ENCODE measurements at places on chromosomes 5 and 9.

DNA sequence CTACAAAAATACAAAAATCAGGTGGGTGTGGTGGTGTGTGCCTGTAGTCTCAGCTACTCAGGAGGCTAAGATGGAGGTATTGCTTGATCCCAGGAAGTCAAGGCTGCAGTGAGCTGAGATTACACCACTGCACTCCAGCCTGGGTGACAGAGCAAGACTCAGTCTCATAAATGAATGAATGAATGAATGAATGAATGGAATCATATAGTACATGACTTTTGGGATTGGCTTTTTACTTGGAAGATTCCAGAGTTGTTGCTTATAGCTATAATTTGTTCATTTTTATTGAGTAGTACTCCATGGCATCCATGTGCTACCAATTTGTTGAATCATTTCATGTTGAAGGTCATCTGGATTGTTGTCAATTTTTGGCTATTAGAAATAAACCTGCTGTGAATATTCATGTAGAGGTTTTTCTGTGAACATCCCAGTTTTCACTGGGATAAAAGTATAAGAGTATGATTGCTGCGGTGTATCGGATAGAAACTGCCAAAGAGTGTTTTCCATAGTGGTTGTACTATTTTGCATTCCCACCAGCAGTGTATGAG, 19.9 kb downstream of the ERBIN start:
- DNase-seq: no peak

DNA sequence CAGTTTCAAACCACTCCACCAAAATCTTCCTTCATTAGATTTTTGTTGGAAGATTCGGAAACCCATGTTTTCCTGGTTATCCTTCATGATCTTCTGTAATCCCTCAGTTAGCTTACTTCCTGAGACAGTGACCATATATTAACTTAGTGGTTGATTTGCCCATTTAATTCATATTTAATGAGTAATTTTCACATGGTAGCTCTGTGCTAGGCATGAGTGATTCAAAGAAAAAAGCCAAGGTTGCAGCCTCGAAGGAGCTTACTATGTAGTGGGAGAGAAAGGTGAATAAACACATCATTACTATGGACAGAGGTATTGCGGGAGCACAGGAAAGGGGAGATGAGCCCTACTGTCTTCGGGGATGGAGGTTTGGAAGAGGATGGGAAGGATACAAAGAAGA, 158.5 kb downstream of the TLE1 start:
- DNase-seq: no peak

GRCh38 chr9:129163753-129164152, 14.3 kb downstream of the IER5L start:
- DNase-seq: no peak

DNA sequence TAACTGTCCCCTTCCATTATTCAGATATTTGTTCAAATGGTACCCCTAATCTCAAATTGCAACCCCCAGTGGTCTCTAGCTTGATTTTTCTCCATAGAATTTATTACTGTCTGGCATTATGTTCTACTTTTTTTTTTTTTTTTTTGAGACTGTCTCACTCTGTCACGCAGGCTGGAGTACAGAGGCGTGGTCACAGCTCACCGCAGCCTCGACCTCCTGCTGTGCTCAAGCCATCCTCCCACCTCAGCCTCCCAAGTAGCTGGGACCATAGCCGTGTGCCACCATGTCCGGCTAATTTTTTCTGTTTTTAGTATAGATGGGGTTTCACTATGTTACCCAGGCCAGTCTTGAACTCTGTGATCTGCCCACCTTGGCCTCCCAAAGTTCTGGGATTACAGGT, 2.0 kb upstream of the REEP5 start:
- no peak for DNase-seq

DNA sequence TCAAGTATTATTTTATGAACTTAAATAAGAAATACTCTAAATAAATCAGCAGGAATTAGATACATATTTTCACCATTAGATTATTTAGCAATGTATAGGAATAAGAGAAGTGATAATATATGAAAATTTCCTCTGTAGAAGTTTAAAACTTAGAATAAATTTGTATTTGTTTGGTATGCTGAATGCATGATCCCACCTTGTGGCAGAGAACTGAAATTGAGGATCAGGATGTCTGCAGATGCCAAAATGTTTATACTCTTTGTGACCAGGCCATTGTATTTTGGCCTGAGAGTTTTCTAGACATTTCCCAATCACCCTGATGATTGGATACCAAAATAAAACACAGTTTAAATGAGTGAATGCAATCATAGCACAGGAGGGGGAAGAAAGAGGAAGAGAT, 6.3 kb downstream of the TYRP1 start:
- no peak for DNase-seq

DNA sequence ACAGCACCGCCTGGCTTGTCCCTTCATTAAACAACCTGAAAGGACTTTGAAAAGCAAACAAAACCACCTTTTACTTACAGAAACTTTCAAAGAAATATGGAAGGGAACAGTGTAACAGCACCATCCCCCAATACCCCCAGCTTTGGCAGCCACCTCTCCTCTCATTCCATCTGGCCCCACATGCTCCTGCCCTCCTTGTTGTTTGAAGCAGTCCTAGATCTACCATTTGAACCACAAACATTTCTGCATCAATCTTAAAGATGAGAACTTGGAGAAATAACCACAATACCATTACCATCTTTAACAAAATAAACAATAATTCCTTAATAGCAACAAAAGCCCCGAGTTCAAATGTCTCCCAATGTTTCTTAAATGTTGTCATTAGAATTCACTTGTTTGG, 17.8 kb upstream of the COL15A1 start:
- DNase-seq: no peak

- no peak for DNase-seq
These were observed 190.4 kb downstream of the TARS1 start for GRCh38 chr5:33631139-33631538.

DNA sequence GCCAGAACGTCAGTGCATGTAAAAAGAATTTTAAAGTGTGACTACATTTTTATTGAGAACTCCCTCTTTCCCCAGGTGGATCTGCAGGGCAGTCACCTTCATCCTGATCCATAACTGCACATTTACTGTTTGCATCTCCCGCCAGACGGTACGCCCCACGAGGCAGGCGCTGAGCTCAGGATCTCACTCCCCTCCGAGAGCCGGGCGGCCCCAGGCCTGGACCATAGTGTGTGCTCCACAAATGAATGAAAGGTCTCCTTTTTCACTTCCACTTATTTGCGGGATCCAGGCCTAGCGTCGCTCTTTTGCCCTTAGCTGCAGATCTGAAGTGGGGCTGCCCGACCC, 378 bp downstream of the DROSHA start:
- DNase-seq: no peak

- DNase-seq: no peak
These were observed 1.7 kb downstream of the LCN1 start for GRCh38 chr9:135522931-135523330.

GRCh38 chr5:151947931-151948608, 23.4 kb upstream of the GLRA1 start:
- no peak for DNase-seq

GRCh38 chr5:134328619-134329018, 38.4 kb downstream of the CDKL3 start:
- DNase-seq: no peak

DNA sequence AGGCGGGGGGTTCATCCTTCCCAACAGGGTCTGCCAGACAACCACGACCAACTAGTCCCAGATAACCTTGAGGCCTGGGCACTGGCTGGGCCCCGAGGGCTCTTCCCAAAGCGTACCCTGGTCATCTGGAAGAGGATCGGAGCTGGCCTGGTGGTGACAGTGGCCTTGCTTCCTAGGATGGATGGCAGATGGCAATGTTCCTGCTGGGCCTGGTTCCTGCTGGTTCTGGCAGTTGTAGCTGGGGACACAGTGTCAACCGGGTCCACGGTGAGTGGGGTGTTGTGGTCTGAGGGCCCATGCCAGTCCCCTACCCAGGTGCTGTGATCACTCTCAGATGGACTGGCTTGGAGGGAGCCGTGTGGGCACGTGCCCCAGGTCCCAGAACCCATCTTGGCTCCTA, 2.0 kb downstream of the ADAMTSL2 start:
- no peak for DNase-seq

GRCh38 chr5:9440517-9440916, 105.4 kb downstream of the SEMA5A start:
- DNase-seq: no peak

All from mucosa of gallbladder (tissue), 1 donor.